Fibroblast of mammary gland (primary cell): ENCODE measurements at places on chromosomes 1 and 21.

GRCh38 chr21:45640888-45641479, 2.5 kb upstream of the PCBP3 start:
- DNase-seq: peak; percentile 72

- no peak for DNase-seq
These were observed 194.8 kb downstream of the LMO4 start for GRCh38 chr1:87523466-87523865.

GRCh38 chr1:164557270-164557669, 1.7 kb upstream of the PBX1 start:
- no peak for DNase-seq

GRCh38 chr1:74771913-74772515, 39.1 kb downstream of the TYW3 start:
- DNase-seq: peak; percentile 57

DNA sequence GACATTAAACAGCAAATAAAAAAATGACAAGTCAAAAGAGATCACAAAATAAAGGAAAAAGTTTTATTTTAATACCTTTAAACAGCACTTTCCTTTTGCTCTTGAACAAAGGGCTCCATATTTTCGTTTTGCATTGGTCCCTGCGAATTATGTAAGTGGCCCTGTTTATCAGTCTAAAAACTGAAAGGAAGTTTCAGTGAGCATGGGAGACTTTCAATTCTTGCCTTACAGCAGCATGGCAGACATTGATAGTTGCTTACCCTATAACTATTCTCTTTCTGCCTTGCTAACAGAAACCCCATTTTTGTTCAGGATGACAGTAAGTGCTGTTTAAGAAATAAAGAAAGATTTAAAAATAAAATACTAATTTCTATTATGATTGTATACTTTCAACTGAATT, 5.2 kb upstream of the SH3GLB1 start:
- no peak for DNase-seq

- no peak for DNase-seq
These were observed 97.7 kb downstream of the ATP5PO start for GRCh38 chr21:33817663-33818451.

DNA sequence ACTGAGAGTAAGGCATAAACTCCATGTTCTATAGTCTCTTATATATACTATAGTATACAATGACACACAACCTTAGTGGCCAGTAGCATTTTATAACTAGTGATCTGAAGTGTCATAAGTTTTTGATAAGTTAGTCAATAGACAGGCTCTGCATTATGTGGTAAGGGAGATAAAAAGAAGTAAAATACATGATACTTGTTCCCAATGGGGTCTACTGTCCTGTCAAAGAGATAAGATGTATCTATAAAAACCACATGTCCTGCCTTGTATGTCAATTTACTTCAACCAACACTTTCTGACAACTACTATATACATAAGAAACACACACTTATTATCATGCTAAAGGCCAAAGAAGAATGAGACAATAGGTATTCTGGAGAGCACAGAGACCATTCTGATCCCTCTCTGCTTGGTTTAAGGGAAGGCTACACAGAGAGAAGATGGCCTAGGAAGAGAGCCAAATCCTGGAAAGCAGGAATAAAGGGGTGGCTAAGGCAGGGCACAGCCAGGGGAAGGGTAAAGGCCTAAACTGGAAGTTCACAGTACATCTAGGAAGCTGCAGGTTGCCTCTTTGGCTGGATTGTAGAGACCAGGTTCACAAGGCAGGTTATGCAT, 91.4 kb downstream of the LYST start:
- no peak for DNase-seq

GRCh38 chr1:168506204-168506819, 37.5 kb downstream of the XCL2 start:
- peak; percentile 93 for DNase-seq

- DNase-seq: no peak
These were observed 4.8 kb upstream of the FCRLA start for GRCh38 chr1:161702250-161702649.

GRCh38 chr1:38730511-38731397, 128.8 kb downstream of the RRAGC start:
- peak; percentile 79 for DNase-seq

- peak; percentile 49 for DNase-seq
These were observed 125.5 kb upstream of the HNRNPU start for GRCh38 chr1:244989813-244990212.

GRCh38 chr1:8552820-8553397, 235.0 kb downstream of the SLC45A1 start:
- no peak for DNase-seq

DNA sequence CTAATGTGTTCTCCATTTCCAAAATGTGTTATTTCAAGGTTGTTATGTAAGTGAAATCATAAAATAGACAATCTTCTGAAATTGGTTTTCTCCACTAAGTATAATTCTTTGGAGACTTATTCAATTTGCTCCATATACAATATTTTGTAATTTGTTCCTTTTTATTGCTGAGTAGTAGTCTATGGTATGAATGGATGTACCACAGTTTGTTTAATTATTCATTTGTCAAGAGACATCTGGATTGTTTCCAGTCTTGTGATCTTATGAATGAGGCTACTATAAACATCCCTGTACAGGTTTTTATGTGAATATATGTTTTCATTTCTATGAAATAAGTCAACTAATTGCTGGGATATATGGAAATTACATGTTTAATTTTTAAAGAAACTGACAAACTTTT, 652.6 kb upstream of the PLXNA2 start:
- DNase-seq: no peak

DNA sequence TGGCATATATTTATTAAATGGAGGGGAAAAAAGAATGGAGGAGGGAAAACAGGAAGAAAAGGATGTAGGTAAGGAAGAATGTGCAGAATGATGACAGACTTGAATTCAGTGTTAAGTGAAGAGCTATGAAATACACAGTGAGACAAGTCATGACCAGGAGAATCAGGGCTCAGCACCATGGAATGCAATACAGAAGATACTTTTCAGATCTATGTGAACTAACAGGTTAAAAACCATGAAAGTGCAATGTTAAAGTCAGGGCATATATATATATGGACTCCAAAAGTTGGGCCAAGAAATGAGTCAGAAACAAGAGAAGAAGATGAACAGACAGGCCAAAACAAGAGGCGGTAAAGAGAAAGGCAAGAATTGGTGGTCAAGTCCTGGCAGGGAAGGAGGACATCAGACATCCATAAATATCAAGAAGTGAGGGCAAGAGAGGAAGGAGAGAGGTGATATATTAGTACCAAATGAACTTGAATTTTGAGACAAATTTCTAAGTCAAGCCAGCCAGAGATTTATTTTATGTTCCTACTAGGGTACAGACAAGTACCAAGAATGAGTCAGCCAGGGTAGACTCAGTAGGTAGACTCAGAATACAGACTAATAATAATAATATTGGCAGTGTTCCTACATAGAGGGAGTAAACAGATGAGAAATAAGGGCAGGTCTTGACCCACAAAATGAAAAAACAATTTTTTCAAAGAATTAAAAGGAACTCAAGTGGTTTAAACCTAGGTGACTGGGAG, 39.5 kb upstream of the MCOLN3 start:
- peak; percentile 35 for DNase-seq

DNA sequence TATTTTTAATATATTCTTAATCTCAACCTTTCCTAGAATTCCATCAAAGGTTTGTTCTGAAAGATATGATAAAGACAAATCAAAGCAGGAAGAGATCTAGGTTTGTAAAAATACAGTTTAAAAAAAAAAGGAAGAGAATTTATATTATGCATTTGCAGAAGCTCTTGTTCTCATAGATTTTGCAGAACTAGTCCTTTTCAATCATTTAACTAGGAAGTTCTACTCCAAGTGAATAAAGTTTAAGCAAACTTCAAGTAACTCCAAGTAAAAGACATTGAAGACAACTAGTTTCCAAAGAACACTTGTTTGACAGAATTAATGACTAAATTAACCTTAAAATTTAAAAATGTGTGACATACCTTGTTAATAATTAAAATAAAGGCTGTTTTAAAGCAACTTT, 55.9 kb downstream of the HNRNPR start:
- DNase-seq: no peak

DNA sequence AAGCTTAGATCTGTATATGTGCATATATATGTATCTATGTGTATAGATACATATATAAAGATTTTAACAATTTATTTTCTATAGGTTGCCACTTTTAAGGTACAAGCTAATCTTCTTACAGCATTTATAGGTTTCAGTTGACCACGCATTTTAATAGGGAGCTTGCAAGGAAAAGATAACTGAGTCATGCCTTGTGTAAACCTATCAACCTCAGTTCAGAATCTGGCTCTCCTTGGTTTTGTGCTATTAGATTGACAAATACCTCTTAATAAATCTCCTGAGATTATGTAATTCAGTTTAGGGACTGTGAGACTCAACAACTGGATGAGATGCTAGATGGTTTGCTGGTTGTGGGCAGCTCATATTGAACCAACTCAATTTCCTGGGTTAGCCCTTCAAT, 114.7 kb upstream of the SERBP1 start:
- DNase-seq: no peak

DNA sequence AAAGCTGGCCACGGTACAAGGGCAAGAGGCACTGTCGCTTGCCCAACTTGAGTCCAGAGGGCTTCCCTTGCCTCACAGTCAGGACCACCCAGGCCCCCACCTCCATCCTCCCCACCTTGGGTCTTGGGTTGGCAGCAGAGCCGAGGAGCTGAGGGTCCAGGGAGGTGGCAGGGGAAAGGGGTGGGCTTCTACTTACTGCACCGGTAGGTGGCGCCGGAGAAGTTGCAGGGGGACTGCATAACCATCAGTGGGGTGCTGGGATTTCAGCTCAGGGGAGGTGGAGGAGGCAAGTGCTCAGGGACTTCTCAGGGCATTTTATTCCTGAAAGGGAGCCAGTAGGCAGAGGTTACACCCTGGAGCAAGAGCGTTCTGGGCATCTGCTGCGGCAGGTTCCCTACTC, 44.0 kb downstream of the TRIM62 start:
- peak; percentile 26 for DNase-seq

- peak; percentile 39 for DNase-seq
These were observed 84.2 kb downstream of the LBR start for GRCh38 chr1:225343618-225344017.

- DNase-seq: no peak
These were observed 22.1 kb upstream of the FAM20B start for GRCh38 chr1:179003512-179004066.

- no peak for DNase-seq
These were observed 43.1 kb downstream of the RGSL1 start for GRCh38 chr1:182493063-182493462.

DNA sequence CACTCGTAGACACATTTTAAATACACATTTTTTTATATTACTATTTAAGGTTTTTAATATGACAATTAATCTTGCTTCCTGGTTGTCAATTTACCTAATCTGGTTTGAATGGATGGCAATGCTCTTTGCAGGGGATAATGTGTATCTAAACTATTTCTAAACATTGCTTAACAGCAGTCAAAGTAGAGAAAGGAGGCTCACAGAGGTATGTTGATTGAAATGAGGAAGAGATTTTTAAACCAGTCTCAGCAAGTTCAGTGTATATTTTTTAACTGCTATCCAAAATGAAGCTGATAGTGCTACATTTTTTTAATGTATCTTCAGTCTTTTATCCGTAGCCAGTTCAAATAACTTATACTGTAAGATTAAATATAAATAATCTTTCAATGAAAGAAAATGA, 17.4 kb downstream of the FMO1 start:
- no peak for DNase-seq

- no peak for DNase-seq
These were observed 1646.3 kb downstream of the AMY1C start for GRCh38 chr1:105396001-105396400.

DNA sequence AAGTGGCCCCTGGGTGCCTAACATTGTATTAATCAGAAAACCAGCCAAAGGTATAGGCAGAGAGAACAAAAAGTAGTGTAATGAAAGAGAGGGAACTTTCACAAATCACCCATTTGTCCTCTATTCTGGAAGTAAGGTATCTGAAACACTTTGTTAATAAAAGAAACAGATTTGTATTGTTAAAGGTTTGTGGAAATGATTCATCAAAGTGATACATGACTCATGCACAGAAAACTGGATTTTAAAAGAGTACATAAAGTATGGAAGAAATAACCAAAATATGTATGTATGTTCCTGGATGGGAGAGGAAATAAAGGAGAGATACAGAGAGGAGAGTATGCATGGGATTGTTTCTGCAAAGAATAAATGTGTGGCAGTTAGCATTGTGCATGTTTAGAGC, 126.8 kb downstream of the RGS21 start:
- peak; percentile 36 for DNase-seq

GRCh38 chr1:5198328-5198727, 543.9 kb downstream of the AJAP1 start:
- DNase-seq: no peak

DNA sequence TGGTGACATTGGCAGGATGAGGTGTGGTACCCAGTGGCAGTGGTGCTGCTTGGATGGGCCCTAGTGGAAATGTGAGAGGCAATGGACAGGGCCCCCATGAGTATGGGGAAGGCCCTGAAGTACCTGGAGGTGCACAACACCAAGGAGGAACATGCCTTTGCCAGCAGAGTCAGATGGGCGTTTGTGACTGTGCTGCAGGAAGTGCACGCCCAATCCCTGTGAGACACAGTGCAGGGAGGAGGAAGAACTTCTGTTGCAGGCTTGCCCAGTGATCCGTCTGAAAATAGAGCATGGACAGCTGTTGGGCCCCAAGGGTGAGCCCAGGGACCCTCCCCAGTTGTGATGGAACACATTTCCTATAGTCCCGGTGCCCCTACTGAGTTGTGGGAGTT, 42.7 kb downstream of the GJA5 start:
- no peak for DNase-seq

DNA sequence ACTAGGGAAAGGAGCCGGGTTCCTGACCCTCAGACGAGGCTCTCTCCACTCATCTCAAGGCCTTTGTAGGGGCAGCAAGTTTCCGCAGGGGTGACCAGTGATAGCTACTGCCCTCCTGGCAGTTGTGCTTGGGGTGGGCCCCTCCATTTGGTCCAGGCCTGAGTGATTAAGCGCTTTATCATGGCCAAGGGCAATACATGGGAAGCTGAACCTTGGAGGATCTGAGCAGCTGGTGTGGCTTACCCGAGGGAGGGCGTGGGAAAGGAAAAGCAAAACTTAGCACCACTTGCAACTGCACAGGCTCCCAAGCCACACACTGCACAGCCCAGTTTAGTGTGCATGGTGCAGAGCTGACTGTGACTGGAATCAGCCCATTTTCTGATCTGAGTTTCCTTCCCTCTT, 47.8 kb downstream of the GADD45A start:
- peak; percentile 80 for DNase-seq

GRCh38 chr1:150615346-150616201, 13.8 kb downstream of the ENSA start:
- DNase-seq: no peak

GRCh38 chr1:53362851-53363642, 35.2 kb upstream of the LRP8 start:
- DNase-seq: no peak

DNA sequence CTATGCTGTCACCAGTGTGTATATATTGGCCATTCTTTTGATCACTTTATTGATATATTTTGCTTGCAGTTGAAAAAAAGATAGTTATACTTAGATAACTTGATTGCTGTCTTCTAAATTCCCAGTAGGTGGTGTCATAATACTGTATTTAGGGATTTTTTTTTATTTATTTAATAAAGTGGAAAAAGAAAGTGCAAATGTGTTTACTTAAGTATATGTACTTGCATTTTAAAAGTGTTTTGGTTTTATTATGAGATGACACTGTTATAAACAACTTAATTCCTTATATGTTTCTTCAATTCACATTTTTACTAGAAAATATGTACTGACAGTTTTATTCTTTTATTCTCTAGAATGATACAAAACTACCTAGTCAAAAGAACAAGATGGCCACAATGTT, 164.8 kb downstream of the USP25 start:
- peak; percentile 51 for DNase-seq
